Esophagus squamous epithelium (tissue), 5 donors: ENCODE measurements at places on chromosomes 16 and 17. TPM values are rescaled to one million over a fixed set of nuclear protein-coding genes. Genes with fewer than 3 reads are reported as not detected.

CACNA1H gene
- total RNA-seq: 5.8 TPM

CCL14 gene
- total RNA-seq: 2.7 TPM

OMG gene
- total RNA-seq: 0.76 TPM

CIITA gene
- total RNA-seq: 3.2 TPM

OGFOD1 gene
- 29.3 TPM for total RNA-seq

GRCh38 chr16:74249254-74249653 is 47.4 kb upstream of the PSMD7 start:
- no peak for DNase-seq

ZFP90 gene
- total RNA-seq: 10.8 TPM

- no peak for DNase-seq
These were observed 33.0 kb downstream of the MPRIP start for GRCh38 chr17:17075125-17075781.

- DNase-seq: no peak
These were observed 42.2 kb downstream of the ABAT start for GRCh38 chr16:8716592-8716991.
